ENCODE measurements at places on chromosomes 11 and 22.
A peak's percentile ranks its signal among the peaks of the same experiment; 100 is the strongest.

DNA sequence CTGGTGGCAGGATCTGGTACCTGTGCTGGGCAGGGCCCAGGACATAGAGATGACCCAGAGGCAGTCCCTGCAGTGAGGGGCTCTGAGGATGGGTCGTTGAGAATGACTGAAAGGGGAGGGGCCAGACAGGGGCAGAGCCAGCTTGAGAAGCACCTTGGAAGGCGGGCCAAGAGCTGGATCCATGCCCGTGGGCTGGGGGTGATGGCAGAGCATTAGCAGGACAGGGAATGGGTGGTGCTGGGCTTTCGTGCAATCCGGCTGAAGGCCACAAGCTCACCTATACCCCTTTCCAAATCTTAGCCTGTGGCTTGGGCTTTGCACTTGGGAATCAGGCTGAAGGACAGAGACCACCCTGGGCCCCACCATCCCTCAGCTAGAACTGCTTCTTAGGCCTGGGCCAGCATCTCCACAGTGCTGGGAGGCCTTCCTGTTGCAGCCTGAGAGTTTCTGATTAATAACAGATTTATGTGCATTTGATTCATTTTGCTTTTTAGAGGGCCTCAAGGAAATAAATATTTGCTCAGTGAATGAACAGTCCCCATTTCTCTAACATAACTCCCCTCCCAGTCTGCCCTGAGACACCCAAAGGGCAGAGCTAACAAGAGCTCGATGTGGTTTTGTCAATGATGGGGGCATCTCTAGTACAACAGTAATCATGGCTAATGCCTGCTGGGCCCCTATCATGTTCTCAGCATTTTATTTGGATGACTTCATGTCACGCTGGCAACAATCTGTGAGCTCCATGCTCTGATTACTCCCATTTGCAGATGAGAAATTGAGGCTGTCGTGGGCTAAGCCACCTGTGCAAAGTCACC, 39.3 kb downstream of the RIBC2 start:
- no peak for DNase-seq

GRCh38 chr11:22582151-22582410, 43.5 kb downstream of the FANCF start:
- DNase-seq = no peak

DNA sequence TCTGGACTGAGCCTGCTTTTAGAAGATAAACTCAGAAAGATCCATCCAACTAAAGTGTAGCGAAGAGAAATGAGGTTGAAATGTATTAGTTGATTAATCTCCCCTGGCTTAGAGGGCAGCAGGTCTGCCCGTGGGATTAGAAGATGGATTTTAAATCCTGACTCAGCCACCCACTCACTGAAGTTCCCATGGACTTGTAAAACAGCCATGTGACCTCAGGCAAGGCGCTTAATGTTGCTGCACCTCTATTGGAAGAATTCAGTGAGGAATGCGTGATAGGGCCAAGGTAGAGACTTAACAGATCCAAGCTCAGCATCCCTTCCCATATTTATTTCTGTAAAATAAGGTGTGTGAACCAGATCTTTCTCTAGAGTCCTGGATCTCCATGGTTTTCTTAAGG, 45.1 kb upstream of the ELF5 start:
- DNase-seq = peak; percentile 15

DNA sequence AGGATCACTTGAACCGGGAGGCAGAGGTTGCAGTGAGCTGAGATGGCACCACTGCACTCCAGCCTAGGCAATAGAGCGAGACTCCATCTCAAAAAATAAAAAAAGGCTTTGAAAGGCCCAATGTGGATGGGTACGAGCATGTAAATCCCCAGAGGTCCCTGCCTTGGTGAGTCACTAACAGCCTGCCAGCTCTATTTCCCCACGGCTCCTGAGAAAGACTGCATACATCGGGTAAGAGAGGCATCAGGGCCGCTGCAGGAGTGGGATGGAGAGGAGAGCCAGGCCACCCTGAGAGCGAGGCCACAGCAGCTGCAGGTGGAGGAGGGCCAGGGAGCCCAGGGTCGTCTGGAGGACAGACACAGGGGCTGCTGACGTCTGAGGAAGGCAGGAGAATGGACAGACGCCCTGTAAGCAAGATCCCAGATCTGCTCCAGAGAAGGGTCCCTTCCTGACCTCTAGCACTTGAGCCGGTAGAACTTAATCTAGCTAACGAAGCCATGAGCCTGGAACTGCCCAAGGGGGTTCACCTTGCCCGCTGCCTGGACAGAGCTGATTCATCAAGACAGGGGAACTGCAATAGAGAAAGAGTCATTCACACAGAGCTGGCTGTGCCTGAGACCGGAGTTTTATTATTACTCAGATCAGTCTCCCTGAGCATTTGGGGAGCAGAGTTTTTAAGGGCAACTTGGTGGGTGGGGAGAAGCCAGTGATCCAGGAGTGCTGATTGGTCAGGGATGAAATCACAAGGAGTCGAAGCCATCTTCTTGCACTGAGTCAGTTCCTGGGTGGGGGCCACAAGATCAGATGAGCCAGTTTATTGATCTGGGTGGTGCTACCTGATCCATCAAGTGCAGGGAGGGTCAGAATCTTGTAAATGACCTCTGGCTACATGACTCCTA, 5.1 kb upstream of the KRTAP5-9 start:
- no peak for DNase-seq

GRCh38 chr11:127600674-127601073, 600.1 kb upstream of the KIRREL3 start:
- DNase-seq = no peak

- no peak for DNase-seq
These were observed 14.0 kb downstream of the RGL4 start for GRCh38 chr22:23704829-23705228.

GRCh38 chr22:28478564-28478963, 201.1 kb downstream of the TTC28 start:
- no peak for DNase-seq
